NCI-H1092 treated with DMSO at 0.1 percent for 48 hours (cell line): ENCODE measurements at places on chromosomes 5 and 9.

DNA sequence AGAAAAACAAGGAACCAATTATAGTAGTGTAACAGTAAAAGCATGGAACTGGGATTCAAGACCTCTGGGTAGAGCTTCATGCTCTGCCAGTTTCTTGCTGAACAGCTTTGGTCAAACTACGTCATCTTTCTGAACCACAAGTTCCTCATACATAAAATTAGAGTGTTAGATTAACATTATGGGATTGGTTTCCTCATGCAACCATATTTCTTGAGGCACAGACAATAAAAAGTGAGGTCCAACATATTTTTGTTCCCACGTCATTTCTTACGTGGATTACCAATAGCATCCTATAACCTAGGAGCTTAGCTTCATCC lies 354.8 kb downstream of the TMEM232 start:
- DNase-seq, result no peak

- DNase-seq, result no peak
Observed at GRCh38 chr5:132635873-132636272, 22.1 kb upstream of the IL13 start.

DNA sequence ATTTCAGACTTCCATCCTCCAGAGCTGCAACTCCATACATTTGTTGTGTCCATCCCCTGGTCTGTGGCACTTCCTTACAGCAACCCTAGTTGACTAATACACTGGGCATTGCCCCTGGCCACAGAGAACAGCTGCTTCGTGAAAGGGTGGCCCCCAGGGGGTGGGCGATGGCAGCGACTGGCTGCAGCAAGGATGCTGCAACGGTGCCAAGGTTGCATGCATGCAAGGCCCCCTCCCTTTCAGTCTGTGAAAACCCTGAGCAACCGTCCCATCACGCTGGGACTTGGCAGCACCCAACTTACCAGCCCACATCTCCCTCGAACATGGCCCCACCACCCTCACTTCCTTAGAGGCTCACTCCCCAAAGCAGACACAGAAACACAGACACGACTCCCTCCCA lies 162.5 kb downstream of the MED10 start:
- DNase-seq, result no peak

- DNase-seq, result no peak
Observed at GRCh38 chr5:139022528-139022927, 147.4 kb upstream of the LRRTM2 start.

DNA sequence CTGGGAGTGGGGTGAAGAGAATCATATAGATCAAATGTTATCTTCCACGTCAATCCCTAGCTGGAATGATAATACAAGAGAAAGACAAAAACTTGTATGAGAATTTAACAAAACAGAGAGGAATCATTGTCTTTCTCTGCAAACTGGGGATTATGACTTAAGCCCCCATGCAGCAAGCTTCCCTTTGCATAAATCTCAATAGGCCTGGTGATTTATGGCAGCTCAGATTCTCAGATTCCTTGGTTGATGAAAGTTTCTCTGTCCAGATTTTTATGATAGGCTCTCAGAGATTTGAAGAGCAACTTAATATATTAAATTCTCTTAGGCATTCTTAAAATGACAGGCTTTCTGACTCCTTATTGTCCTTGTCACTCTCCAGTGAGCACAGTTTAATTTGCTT lies 56.0 kb downstream of the RASGRF2 start:
- no peak for DNase-seq

DNA sequence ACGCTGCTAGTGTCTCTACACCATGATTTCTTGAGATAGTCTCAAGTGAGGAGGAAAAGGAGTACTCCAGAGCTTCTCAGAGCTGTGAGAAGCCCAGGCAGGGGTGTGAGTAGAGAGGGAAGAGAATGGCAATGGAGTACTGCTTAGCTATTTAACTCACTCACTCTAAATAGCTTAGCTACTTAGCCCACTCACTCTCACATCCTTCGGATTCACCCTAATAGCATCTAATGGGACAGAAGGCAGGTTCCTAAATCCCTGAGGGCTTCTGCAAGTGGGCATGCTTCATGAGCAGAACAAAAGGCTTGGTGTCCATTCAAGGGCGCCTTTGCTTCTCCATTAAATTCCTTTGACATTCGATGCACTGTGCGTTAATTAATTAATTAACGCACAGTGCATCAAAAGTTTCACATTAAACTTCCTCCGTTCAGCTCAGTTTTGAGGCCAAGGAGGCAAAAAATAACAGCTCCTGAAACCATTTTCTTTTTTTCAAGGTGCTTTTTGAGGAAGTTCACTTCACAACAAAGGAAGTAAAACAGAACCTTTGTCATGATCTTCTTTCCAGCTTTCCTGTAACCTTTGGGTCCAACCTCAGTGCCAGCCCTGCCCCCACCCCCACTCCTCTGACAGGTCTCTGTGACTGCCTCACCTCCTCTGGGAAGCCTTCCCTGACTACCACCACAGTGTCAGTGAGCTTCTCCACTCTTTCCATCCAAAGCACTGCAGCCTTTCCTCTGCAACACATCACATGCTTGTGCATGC lies 294.0 kb downstream of the SEC61B start:
- no peak for DNase-seq

DNA sequence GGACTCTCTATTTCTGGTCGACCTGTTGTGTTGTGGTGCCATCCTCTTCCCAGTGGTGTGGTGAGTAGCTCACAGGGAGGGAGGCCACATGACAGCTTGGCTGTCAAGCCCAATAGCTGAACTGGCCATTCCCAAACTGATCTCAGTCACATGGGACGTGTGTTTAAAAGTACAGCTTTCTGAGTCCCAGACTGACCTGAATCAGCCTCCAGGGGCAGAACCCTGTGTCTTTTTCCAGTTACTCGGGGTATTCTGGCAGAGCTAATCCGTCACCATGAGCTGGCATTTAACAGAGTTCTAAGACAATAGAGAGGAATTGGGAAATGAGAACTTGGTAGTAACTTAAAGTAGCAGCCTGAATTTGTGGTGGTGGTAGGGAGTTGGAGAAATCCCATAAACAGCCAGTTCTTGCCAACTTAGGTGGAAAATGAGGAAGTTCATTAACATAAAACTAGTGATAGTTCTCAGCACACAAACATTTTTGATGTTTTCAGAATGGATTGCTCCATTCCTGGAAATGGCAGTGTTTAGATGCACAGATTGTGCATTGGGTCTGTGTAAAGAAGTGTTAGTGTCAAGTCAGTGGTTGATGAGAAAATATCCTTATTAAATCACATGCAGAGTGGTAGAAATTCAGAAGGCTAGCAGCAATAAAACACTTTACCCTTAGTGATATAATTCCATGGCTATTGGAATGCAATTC lies 50.9 kb downstream of the GPR107 start:
- no peak for DNase-seq
